ENCODE measurements at places on chromosomes 5 and 9.

DNA sequence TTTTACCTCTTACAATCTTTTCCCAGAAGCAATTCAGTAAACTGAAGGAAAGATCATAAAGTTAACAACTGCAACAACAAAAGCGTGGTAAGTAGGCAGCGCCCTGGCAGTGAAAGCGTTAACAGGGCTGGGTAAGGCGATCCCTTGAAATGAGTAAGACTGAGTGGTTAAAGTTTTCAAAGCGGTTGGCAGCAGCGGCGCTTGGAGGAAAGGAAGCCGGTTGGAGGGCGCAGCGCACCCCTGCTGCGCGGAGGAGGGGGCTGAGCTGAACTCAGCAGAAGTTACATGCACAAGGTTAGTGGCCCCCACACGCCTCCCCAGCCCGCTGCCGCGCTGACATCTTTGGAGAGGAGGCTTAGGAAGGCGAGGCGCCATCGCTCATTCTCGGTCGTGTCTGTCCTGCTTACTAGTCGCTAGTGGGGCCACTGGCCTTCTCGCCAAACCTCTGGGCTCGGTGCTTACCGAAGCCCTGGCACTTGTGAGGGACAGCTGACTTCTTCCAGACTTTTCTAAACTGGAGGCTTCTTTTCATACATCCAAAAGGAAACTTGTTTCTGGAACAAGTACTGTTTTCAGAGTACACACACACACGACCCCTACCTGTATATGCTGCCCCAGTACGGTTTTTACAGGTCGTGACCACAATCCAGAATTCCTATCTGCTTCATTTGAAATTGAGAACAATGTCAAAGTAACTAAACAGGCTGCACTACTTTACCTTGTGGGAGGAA, at the start of gene SH3RF2:
TSS of gene SH3RF2 (plus strand) at position 178 of the 731 bp plus-strand sequence. CDS start 1,351 bp downstream, outside the sequence.
- no peak for DNase-seq

GRCh38 chr5:170569101-170569500, 65.3 kb downstream of the KCNIP1 start:
- DNase-seq, result no peak

- DNase-seq, result no peak
These were observed 284.2 kb upstream of the IRX1 start for GRCh38 chr5:3311433-3311832.

DNA sequence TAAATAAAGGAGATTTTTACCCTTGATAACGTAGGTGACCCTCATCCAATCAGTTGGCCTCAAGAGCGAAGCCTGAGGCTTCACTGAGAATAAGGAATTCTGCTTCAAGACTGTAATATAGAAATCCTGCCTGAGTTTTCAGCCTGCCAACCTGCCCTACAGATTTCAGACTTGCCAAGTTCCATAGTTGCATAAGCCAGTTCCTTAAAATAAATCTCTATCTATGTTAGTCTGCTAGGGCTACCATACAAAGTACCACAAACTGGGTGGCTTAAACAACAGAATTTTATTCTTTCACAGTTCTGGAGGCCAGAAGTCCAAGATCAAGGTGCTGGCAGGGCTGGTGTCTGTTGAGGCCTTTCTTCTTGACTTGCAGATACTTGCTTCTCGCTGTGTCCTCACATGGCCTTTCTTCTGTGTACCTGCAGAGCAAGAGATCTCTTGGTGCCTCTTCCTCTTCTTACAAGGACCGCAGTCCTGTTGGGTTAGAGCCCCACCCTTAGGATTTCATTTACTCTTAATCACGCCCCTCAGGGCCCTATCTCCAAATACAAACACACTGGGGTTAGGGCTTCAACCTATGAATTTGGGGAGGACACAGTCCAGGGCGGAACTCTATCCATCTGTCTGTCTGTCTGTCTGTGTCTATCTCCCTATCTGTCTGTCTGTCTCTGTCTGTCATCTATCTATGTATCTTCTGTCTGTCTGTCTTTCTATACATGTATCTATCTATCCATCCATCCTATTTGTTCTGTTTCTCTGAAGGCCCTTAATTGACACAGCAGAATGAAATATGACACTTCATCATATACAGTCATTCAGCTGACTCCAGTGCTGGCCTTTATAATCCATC, 17.0 kb upstream of the CMBL start:
- DNase-seq, result no peak

- DNase-seq, result no peak
These were observed 175.3 kb downstream of the SLF1 start for GRCh38 chr5:94793816-94794198.

- DNase-seq, result no peak
These were observed 141.9 kb downstream of the CEMIP2 start for GRCh38 chr9:71626395-71626794.

DNA sequence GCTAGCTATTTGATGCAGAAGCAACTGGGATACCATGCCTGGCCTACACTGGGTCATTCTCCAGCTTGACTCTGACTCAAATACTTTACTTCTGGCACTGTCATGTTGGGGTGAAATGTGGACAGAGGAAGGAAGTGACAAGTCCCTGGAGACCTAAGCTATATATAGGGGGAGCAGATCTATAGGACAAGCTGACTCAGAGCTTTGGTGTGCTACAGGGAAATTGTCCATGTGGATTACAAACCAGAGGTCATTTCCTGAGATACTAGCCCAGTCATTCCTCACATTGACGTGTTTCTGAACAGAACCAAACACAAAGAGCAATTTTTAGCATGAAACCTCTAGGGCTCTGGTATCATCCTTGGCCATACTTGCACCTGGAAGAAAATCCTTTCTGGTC, 531.6 kb upstream of the CLINT1 start:
- no peak for DNase-seq

GRCh38 chr5:143244000-143244736, 159.3 kb downstream of the NR3C1 start:
- DNase-seq, result no peak

DNA sequence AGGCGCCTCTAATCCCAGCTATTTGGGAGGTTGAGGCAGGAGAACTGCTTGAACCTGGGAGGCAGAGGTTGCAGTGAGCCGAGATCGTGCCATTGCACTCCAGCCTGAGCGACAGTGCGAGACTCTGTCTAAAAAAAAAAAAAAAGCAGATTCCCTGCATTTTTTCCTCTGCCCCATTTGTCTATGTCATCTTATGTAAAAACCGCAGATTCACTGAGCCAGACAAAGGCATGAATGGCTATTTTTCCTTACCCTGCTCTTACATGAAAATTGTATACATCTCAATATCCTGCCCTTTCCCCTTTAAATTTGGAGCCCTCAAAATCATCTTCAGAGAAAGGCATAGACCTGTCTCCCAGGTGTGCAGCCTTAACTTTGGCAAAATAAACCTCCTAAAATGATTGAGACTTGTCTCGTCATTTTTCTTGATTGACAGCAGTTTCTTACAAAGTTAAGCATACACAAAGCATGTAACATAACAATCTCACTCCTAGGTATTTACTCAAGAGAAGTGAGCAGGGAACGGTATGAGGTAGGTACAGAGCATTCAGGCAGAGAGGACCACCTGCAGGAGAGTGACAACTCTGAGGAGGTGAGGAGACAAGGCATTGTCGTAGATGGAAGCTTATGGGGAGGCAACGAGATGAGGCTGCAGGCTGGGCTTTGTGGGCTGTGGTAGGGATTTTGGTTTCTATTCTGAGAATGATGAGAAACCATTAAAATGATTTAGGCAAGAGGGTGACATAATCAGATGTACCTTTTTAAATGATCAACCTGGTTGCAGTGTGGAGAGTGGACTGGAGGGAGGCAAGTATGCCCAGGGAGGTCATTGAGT, 65.7 kb upstream of the IL6ST start:
- no peak for DNase-seq

GRCh38 chr5:61333954-61334867, 2.2 kb downstream of the ZSWIM6 start:
- DNase-seq, result no peak

DNA sequence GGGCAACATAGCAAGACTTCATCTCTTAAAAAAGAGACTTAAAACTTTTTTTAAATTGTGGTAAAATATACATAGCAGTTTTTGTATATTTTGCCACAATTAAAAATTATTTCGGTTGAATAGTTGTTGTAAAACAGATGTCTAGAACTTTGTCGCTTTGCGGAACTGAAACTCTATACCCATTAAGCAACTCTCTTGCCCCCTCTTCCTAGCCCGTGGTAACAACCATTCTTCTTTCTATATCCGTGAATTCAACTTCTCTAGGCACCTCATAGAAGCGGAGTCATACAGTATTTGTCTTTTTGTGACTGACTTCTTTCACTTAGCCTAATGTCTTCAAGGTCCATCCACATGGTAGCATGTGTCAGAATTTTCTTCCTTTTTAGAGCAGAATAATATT, 43.3 kb downstream of the SPARC start:
- no peak for DNase-seq

DNA sequence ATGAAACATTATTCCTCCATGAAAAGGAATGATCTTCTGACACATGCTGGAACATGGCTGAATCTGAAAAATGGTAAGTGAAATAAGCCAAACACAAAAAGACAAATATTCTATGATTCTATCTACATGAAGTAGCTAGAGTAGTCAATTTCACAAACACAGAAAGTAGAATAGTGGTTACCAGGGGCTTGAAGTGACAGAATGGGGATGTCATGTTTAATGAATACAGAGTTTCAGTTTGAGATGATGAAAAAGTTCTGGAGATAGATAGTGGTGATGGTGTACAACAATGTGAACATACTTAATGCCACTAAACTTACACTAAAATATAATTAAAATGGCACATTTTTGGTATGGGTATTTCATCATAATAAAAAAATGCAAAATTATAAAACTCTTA, 18.3 kb downstream of the RLN2 start:
- no peak for DNase-seq

DNA sequence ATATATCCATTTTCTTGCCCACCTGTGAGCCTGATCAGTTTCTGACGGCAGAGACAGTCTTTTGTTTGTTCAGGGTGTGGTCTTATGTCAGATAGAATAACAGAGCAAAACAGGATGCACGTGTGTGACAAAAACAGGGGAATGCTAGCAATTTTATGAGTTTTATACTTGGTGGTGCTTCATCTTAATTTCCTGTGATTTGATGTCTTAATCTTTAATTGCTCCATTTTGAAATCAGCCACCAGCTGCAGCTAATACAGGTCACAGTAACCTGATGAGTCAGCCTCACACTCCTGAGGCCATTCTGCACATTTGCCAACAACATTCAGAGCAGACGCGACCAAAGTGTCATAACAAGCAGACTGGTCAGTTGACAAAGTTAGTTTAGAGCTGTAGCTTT, 42.3 kb upstream of the JMY start:
- no peak for DNase-seq

DNA sequence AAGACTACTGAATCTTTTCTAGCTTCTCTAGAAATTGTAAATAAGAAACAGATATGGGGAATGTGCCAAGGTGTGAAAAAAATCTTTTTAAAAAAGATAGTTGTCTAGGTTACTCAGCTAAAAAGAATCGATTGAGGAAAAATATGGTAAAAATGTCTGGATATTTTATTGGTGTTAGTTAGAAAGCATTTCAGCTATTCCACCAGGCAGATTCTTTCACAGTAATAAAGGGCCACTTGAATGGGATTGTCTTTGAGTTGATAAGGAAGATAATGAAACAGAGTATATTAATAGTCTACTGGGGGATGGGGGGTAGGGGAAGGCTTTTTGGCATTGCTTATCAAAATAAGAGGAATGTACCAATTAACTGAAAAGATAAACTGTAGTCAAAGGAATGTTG, 51.9 kb downstream of the SLIT3 start:
- no peak for DNase-seq

DNA sequence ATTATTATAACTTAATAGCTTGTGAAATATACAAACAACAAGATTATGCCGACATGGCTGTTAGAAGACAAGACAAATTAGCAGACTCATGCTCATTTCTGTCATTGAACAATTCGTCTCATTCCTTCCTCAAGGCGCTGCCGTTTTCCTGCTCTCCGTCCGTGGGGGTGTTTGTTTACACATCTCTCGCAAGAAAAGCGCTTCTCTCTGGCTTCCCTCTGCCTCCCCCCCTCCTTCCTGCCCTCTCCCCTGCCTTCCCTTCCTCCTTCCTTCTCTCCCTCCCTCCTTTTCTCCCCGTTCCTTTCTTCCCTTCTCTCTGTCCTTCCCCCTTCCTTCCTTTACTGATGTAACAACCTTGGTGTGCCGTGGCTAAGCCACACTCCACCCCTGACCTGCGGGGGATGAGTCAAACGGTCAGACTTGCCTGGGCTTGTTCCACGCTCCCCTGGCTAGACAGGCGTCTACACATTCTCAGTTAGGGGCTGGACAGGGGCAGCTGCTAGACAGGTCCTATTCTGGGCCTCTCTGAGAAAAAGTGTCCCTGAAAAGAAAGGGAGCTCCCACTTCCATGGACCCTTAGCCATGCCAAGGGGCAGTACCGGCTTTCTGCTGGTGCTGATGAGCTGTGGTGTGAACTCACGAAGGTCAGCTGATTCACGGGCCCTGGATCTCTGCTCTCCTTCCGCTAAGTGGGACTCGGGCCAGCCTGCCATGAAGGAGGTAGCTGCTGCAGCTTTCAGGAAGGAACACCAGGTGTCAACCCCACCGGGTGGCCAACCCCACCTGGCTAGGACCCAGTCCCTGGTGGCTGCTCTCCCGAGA, 32.0 kb upstream of the SPTLC1 start:
- DNase-seq, result no peak
